ENCODE measurements at places on chromosomes 1 and 21.

- DNase-seq: no peak
Measured at GRCh38 chr1:209455145-209455544, 128.4 kb upstream of the CAMK1G start.

- DNase-seq: no peak
Measured at GRCh38 chr1:29501227-29501976, 265.1 kb downstream of the PTPRU start.

DNA sequence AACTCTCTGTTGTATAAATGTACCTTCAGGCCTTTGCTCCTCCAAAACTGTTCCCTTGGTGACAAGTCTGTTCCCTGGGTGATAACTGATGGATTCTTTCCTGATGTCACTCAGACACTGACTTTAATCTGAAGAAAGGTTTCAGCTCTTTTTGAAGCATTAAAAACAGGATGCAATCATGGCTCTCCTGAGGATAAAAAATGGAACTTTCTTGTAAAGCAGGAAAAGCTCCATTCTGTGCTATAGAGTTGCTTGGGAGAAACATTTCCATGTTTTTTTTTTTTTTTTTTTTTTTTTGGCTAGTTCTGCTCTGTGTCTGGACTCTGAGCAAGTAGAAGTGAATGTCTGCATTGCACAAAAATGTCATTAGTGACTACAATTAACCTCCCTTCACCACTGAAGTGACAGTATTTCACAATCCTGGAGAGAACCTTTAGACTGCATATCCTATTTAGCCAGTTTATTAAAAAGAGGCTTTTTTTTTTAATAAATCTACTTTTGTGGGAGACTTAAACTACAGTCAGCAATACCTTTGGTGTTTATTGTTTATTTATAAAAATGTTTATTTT is 101.7 kb upstream of the PRMT6 start:
- no peak for DNase-seq

DNA sequence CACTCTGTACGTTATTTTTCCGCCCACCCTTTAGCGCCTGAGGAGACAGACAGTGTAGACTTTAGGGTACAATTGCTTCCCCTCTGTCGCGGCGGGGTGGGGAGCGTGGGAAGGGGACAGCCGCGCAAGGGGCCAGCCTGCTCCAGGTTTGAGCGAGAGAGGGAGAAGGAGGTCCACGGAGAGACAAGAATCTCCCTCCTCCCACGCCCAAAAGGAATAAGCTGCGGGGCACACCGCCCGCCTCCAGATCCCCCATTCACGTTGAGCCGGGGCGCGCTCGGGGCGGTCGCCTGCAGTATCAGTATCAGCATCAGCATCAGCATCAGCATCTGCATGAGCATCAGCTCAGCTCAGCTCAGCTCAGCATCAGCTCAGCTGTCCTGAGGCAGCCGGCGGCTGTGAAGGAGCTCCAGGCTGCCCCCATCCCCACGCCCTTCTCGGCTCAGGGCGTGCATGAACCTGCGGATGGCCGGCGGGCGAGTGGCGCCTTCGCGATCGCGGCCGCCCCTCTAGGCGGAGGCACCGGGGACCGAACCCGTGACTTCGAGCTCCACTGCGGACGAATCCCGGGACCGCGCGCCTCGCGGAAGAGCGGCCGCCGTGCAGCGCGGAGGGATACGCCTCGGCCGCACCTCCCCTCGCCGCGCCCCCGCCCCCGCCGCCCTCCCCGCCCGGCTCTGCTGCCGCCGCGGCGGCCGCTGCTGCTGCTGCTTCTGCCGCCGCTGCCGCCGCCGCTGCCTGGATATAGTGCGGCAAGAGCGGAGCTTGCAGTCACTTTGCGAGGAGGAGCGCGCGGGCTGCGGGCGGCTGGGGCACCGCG is at the start of gene NCAM2:
TSS of gene NCAM2 (plus strand) at position 774 of the 820 bp plus-strand sequence.
- DNase-seq: peak; percentile 71

GRCh38 chr21:32806810-32807386 is 35.3 kb upstream of the PAXBP1 start:
- peak; percentile 50 for DNase-seq

DNA sequence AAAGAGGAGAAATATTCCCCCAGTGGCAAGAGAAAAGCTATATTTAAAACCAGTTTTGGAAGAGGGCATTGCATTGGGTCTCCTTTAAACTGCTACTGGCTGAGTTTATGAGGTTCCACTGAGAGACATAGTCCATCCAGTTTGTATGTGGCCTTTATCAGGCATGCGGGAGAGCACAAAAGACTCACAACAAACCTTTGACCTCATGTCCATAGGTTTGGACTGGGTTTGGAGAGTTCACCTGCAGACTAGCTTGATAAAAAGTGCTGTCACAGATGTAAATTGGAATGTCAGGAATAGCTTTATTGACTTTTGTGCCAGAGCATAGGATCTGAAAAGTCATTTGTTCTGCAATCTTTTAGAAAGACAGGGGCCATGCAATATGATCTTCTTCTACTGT is 131.0 kb upstream of the NRIP1 start:
- no peak for DNase-seq

All from iris pigment epithelial cell (primary cell).